A673 (cell line): ENCODE measurements at places on chromosomes 3 and 15.

DNA sequence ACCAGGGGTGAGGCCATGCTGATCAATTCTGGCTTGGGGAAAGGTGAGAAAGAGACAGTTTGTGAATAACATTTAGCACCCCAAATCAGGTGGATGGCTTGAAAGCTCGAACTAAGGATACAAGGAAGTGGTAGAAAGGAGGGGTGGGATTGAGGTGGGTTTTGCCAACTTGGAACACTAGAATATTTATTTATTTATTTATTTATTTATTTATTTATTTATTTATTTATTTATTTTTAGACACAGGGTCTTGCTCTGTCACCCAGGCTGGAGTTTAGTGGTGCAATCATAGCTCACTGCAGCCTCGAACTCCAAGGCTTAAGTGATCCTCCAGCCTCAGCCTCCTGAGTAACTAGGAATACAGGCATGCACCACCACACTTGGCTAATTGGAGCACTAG lies 31.0 kb upstream of the THSD4 start:
- DNase-seq = no peak

GRCh38 chr3:16284633-16285032 lies 19.6 kb downstream of the OXNAD1 start:
- DNase-seq = no peak

DNA sequence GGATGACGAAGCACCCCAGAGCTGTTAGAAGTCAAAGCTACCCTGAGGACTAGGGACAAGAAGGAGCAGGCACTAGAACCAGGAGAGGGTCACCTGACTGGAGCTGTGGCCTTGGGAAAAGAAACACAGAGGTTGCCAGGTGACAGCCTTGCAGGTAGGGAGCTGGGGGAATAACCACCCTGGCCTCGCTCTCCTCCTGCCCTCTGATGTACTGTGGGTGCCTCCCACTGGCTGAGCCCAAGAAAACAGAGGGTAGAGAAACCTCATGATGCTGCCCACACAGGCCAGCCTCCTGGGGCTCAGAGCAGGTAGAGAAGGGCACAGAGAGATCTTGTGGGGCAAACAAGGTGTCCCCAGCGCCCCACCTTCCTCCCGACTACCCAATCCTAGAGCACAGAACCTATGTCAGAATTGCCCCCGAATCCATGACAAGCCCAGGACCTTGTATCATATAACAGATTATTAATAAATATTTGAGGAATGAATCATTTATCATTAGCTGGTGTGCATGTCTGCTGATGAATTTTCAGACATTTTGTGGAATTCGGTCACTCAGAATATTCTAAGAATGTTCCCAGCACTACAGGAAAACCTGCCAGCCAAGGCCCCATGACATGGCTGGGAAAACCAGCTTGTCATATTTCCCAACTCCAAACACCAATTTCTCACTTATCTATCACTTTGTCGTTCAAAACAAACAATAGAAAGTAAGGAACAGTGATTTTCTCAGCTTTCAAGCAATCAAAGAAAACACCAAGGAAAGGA lies 59.8 kb upstream of the MEX3B start:
- DNase-seq = no peak

GRCh38 chr3:63303238-63303637 lies 25.1 kb downstream of the SYNPR start:
- no peak for DNase-seq

GRCh38 chr3:29452934-29453283 lies 172.0 kb downstream of the RBMS3 start:
- no peak for DNase-seq

DNA sequence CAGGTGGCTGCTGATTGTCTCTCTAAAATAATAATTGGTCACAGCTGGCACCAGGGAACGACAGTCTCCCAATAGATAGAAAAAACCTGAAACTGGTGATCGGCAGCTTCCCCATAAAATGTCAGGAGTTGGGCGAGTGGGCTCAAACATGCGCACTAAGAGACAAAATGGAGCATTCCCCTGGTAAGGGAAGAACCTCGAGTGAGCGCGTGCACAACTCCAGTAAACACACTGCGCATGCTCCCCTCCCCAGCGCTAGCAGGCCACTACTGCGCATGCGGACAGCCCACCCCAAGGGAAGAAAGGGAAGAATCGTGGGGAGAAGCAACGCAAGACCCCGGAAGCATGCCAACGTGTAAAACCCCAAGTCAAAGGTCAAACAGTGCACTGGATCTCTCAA lies 7.7 kb upstream of the STARD5 start:
- no peak for DNase-seq

DNA sequence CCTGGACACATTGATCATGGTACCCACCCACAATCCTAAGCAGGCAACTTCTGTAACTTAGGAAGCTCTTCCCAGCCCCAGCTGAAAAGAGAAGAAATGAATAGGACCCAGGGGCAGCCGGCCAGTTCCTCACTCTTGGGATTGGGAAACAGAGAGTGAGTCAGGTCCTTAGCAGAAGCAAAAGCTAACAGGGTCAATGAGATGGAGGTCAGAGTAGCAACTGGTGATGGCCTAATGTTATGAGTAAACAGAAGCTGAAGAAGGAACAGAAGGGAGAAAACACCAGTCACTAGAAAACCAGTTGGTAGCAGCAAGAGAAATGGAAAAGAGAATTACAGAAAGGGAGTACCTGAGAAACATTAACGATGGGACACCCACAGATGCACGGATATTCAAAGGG lies 20.0 kb downstream of the RIOX2 start:
- no peak for DNase-seq

GRCh38 chr15:101296418-101297405 lies 1.7 kb upstream of the SNRPA1 start:
- no peak for DNase-seq

- DNase-seq = peak; percentile 79
Measured at GRCh38 chr15:85879334-85880163, 84.8 kb upstream of the KLHL25 start.

DNA sequence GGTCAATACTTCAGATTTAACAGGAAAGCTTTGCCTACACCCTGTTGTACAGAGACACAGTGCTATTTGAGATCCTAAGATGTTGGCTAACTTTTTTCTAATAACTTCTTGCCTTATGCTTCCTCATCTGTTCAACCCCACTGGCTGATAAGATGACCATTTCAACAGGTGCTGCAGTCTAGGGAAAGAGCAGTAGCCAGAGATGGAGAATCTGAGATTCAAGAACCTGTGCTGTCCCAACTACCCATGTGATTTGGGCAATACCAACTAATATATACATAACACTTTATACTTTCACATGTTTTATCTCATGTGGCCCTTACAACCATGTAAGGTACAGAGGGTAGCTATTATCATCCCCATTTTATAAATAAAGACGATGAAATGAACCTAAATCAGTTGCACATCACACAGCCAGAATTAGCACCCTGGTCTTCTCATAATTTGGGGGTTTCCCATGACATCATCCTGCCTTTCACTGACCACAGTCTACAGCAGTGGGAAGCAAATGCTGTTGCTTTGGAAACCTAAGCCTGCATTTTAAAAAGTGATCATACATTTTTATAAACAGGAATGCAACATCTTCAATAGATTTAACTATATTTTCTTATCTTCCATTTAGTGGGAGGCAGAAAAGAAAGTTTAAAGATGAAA lies 9.7 kb downstream of the TTC23 start:
- DNase-seq = no peak

- peak; percentile 22 for DNase-seq
Measured at GRCh38 chr3:129195731-129196256, 12.1 kb upstream of the CNBP start.

DNA sequence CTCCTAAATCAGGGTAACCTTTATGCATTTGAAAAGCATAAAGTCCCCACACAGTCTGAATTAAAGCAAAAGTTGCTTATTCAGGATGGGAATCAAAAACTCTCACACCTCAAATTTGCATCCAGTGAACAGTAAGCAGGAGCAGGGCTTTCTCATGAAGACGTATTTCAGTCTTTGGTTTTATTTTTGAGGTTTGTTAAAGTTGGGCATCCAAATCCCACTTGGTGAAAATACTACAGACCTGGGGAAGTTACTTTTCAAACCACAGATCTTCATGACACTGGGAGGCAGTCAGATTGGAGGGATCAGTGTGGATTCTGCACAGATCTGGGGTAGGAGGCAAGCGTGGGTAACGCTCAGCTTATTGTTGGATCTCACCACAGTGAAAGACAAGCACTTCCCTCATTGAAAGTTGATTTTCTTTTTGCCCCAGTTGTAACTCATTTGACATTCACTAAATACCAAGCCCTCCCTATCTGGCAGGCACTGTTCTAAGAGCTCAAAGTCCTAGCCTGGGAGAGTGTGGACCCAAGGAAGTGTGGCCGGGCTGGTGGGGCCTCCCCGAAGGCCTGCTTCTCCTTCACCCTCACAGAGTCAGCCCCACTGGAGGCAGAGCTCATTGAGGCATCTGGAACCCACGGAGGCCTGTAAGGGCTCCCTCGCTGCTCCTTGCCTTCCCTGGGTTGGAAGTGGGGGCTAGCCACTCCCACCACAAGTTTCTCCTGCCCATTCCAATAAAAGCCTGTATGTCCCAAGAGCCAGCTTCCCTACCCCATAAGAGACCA lies 783 bp upstream of the ISG20 start:
- no peak for DNase-seq

GRCh38 chr3:178310949-178311348 lies 225.3 kb upstream of the KCNMB2 start:
- peak; percentile 32 for DNase-seq

GRCh38 chr3:19540464-19540863 lies 392.2 kb downstream of the KCNH8 start:
- no peak for DNase-seq

DNA sequence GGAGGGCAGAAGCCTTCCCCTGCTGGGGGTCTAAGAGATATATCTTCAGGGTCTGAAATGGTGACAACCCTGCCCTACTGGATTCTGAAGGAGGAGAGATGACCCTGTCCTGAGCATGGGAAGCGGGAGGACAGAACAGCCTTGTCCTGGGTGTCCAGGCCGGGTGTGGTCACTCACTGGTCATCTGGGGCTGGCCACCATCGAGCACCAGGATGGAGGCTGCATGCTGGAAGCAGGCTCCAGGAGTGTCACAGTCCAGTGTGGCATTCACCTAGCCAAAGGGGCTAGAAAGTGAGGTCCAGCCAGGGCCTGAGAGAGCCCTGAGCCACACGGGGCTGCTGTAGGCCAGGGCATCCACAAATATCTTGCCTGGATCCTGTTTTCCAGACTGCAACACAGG lies 5.2 kb downstream of the CDHR4 start:
- no peak for DNase-seq

GRCh38 chr3:185734725-185735096 lies 90.1 kb downstream of the IGF2BP2 start:
- no peak for DNase-seq

DNA sequence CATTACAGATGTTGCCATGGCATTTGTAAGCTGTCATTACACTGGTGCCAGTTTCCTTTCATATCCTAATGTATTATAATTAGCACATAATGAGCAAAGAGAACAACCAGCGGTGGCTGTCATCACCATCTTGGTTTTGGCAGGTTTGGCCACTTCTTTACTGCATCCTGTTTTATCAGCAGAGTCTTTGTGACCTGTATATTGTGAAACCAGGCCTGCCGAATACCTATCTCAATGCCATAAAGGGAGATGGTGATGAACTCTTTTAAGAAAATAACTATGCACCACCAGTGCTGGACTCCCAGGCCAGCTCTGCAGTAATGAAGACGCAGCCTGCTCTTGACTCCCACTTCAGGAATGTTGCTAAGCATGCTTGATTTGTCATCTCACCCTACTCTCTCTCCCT lies 458.1 kb upstream of the NR2F2 start:
- DNase-seq = no peak

- no peak for DNase-seq
Measured at GRCh38 chr15:42193383-42193782, 14.7 kb downstream of the VPS39 start.

DNA sequence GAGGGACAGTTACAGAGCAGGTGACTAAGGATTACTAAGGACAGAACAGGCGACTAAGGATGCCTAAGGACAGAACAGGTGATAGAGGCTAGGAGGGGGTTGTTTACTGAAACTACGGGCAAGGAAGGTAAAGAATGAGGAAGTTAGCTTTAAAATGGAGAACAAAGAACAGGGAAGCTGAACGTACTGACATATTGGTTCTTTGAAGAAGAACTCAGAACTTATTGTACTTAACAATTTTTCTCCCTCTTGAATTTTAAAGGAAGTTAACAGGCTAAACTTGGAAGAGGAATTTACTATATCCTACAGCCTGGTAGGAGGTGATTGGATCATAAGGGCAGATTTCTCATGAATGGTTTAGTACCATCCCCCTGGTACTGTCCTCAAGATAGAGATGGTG lies 290.2 kb downstream of the SHQ1 start:
- no peak for DNase-seq

GRCh38 chr15:88987934-88988671 lies 74.9 kb upstream of the MFGE8 start:
- DNase-seq = no peak

- DNase-seq = no peak
Measured at GRCh38 chr15:85128621-85129020, 147.0 kb downstream of the PDE8A start.

- no peak for DNase-seq
Measured at GRCh38 chr3:185069037-185070030, 83.5 kb downstream of the C3orf70 start.

GRCh38 chr3:117549716-117550115 lies 840.1 kb downstream of the TUSC7 start:
- peak; percentile 5 for DNase-seq

GRCh38 chr3:10599444-10599843 lies 94.1 kb upstream of the ATP2B2 start:
- DNase-seq = no peak

- peak; percentile 77 for DNase-seq
Measured at GRCh38 chr3:107421170-107421792, 44.0 kb downstream of the CCDC54 start.

- DNase-seq = no peak
Measured at GRCh38 chr15:29043736-29044502, 158.1 kb downstream of the APBA2 start.

DNA sequence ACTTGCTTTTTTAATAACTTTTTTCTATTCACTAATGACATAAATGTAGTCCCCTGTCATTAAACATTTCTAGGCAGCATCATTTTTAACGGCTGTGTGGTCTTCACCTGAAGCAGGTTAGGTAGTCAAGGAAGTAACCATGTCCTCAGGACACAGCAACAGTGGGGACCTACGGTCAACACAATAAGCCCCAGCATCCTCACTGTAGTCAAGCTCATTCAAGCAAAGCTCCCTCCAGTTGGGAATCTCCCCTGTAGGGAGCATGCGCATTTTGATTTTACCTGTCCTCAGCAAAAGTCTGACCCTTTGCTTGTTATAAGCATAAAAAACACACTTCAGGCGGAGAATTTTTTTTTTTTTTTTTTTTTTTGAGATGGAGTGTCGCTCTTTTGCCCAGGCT lies 151.4 kb downstream of the SHQ1 start:
- DNase-seq = no peak

DNA sequence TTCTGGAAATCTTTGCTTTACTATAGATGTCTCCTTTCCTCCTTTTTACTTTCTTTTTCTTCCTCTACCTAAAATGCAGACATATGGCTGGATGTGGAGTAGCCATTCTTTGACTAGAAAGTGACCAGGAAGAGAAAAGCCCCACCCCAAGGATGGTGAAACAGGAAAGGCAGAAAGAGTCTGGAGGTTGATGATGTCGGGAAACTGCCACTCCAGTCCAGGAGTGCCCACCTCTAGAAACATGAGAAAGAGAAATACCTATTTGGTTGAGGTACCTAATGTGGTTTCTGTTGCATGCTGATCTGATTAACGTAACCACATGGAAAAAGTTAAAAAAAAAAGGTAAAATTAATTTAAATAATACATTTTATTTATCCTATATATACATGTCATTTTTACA lies 55.2 kb upstream of the SSR3 start:
- peak; percentile 46 for DNase-seq

- DNase-seq = no peak
Measured at GRCh38 chr3:68889328-68889727, 43.0 kb downstream of the TAFA4 start.

GRCh38 chr15:79977431-79978054 lies 6.5 kb upstream of the BCL2A1 start:
- DNase-seq = no peak
